Stimulated activated CD4-positive, alpha-beta T cell treated with anti-CD3 and anti-CD28 coated beads, Interleukin-1b, Interleukin-23, amount 100 ng/mL, for 4 hours (primary cell): ENCODE measurements at places on chromosomes 2 and 18.

DNA sequence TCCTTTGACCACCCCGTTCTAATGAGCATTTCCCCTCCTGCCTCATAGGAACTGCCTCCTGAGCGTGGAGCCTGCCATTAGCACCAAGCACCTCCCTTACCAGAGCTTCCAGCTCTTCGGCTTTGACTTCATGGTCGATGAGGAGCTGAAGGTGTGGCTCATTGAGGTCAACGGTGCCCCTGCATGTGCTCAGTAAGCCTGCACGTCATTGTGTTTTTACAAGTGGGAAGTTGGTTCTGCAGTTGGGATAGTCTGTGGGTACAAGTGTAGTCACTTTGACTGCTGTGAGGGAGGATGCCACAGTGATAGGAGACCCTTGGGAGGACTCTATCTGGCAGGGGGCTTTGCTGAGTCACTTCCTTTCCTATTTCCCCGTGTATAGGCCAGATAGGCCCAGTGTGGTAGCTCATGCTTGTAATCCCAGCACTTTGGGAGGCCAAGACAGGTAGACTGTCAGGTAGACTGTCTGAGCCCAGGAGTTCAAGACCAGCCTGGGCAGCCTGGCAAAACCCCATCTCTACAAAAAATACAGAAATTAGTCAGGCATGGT is 22.0 kb upstream of the POLR1B start:
- DNase-seq, result no peak

GRCh38 chr18:48009116-48009745 is 78.8 kb upstream of the SMAD2 start:
- DNase-seq, result no peak

DNA sequence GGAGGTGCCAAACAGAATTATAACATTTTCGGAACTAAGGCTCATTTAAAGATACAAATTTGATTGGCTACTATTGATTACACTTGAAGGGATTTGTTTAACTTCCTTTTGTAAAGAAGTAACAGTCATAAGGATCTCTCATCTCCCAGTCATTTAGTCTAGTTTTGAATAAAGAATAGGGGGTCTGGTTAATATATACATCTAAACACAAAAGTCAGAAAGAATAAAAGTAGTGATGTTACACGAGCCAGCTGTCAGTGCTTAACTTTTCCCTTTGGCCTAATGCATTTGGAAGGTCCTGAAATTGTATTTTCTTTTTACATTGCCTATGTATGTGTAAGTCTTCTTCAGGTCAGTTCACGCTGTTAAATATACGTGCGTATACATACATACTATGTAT is 8.1 kb downstream of the SEPTIN2 start:
- DNase-seq, result no peak

DNA sequence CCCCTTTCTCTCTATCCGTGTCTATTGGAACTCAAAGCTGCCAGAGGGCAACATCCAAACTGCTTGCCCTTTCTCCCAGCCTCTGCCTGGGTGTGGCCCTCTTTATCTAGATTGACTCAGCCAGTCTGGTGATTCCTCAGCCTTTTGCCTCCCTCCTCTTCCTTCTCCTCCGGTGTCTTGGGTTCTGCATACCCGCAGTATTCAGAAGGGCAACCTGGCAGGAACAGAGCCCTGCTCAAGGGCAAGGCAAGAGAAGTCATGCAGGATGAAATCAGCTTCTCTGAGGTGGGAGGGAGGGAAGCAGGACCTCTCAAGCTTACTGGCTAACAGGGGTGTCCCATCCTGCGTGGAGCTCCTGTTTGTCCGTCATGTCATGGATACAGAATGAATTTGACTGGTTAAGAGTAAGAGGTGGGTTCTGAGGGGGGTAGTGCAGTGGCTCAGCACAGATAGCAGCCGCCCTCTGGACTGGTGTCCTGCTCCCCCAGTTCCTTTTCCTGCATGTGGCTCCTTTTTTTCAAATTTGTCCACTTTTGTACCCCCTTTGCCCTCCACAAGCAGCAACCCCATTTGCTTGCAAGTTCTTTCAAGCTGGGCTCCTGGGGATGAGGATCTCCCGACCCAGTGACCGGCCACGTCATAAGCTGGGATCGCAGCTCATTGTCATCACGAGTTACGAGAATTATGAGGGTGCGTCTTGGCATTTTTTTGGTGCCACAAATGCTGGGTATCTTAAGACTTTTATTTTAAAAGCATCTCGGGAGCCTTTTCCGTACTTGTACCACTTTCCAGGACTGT is 154.1 kb downstream of the FHOD3 start:
- DNase-seq, result no peak
